ENCODE measurements at places on chromosomes 2 and 18.

- no peak for DNase-seq
These were observed 218.7 kb downstream of the SLC4A10 start for GRCh38 chr2:161842736-161843433.

- no peak for DNase-seq
These were observed 152.6 kb upstream of the PELI1 start for GRCh38 chr2:64296695-64297346.

DNA sequence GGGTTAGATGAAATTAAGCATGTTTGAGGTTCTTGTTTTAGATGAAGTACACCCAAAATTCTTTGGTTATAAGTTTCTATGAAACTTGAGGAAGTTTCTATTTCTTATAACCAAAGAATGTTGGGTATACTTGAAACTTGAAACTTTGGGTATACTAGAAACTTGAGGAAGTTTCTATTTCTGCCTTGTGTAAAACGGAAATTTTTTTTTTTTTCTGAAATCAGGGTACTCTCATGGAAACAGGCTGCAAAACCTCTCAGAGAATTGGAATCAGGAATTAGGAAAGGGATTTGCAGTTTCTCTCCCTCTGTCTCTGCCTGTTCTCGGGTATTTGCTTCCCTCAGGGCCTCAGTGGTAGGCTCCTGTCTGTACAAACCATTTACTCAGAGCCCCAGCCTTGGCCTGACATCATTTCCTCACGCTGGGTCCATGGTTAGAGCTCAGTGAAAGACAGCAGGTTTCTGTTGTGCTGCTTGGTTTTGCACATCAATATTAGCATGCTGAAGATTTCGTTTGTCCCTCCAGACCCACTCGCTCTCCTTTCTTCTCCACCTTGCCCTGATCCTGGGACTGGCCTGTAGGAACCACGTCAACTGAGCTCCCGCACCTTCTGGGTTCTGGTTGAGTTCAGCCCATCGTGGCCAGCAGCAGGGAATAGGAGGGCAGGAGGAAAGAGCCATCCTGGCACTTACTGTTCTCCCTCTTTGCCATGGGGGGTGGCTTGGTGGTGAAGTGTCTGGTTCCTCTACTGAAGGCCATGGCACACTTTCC is 106.4 kb downstream of the POLR1A start:
- DNase-seq: no peak

- DNase-seq: no peak
These were observed 108.7 kb downstream of the NDUFA10 start for GRCh38 chr2:239916205-239917124.

GRCh38 chr2:68134554-68134953 is 23.1 kb upstream of the PNO1 start:
- no peak for DNase-seq

GRCh38 chr2:235583144-235583543 is 89.3 kb downstream of the AGAP1 start:
- no peak for DNase-seq

DNA sequence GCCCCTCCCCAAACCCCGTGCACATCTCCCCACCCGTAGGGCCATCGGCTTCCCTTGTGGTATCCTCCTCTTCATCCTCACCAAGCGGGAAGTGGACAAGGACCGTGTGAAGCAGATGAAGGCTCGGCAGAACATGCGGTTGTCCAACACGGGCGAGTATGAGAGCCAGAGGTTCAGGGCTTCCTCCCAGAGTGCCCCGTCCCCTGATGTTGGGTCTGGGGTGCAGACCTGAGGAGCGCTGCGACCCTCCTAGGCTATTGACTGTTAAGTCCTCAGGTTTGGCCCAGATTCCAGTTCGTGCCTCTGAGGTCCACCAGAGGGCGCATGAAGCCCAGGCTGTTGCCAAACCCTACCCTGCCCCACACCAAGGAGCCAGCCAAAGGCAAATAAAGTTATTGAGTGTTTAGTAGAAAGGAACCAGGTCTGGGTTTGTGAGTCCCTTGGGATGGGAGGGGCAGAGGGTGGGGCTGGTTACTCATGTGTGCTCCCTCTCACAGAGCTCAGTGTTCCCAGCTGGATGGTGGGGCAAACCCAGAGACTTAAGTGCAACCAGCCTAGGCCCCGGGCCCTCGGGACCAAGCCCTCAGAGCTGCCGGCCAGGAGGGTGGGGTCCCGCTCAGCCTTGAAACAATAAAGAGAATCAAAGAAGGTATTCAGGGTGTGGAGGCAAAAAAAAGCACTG is 2.4 kb downstream of the PNKD start:
- DNase-seq: peak; percentile 89

GRCh38 chr2:29206941-29207340 is 91.7 kb downstream of the CLIP4 start:
- DNase-seq: no peak

DNA sequence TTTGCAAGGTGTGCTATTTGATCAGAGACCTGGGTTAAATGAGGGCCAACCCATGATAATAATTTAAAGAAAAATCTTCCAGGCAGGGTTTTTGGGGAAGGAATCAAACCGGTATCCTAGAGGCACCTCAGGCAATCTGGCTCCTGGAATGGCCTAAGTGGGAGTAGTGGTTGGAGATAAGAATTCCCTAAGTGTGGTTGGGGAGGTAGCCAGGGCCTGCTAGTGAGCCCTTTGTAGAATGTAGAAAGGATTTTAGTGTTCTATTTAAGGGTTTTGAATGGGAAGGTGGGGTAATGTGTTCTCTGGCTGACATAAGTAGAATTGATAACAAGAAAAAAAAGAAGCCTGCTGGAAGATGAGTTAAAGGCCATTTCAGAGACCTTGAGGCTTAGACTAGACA is 422.2 kb downstream of the XIRP2 start:
- no peak for DNase-seq

GRCh38 chr18:45557287-45557686 is 58.0 kb upstream of the SLC14A2 start:
- DNase-seq: no peak

GRCh38 chr2:124325667-124326440 is 300.8 kb downstream of the CNTNAP5 start:
- no peak for DNase-seq

GRCh38 chr2:16671760-16672159 is 6.1 kb upstream of the CYRIA start:
- no peak for DNase-seq

DNA sequence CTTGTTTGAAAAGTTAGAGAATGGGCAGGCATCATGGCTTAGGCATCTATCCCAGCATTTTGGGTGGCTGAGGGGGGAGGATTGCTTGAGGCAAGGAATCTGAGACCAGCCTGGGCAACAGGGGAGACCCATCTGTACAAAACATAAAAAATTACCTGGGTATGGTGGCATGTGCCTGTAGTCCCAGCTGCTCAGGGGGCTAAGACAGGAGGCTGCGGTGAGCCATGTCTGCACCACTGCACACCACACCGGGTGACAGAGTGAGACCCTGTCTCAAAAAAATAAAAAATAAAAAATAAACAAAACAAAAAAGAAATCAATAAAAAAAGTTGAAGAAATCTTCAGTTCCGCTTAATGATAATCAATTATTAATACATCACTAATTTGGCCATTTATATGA is 146.5 kb downstream of the CDH7 start:
- DNase-seq: no peak

DNA sequence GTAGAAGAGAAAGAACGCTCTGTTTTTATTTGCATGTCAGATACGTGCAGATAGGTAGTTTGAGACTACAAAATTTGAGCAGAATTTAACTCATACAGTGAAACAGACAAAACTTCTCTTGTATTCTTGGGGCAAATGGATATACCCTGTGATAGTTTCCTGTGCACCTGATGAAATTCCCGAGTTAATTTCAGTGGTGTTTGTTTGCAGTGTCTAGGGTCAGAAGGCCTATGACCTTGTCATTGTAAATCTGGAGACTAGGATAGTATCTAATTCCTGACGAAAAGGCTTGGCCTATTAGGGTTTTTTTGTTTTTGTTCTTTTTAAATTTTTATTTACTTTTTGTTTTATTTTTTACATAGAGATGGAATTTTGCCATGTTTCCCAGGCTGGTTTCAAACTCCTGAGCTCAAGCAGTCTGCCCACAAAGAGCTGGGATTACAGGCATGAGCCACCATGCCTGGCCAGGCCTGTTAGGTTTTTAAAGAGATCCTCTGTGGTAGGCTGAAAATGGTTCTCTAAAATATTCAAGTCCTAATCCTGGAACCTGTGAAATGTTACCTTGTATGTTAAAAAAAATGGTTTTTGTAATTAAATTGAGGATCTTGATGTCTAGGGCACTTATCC is 17.6 kb downstream of the LCLAT1 start:
- DNase-seq: no peak

DNA sequence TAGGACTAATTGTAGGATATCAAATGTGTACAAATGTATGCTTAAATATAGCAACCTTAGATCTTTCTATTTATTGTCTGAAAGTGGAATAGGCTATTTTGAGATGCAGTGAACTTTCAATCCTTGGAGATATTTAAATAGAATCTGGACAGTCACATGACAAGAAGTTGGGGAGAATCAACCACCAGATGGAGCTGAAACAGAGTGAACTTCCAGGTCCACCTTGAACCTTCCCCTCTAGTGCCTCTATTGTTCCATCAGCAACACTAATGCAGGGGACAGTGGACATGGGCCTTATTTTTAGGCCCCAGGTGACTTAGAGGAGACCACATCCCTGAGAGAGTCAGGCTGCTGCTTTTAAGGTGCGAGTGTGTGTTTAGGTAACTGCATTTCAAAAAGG is 37.0 kb upstream of the CRIM1 start:
- DNase-seq: peak; percentile 11

GRCh38 chr2:128549646-128550260 is 231.1 kb upstream of the HS6ST1 start:
- DNase-seq: no peak

DNA sequence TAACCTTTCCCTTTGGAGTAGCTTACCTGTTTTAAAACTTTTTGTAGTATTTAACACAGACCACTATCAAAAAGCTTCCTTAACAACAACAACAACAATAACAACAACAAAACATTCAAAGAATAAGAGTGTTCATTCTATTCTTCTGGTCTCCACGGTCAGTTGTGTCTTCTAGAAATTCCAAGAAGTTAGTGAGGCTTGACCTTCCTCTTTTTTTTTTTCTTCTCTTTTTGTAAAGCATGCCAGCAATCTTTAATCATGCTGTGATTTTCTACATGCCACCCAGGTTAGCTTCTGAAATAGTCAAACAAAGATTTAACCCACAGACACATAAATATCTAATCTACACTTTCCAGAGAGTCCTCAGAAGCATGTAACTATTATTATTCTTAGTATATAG is 28.4 kb upstream of the KLHL14 start:
- DNase-seq: no peak

DNA sequence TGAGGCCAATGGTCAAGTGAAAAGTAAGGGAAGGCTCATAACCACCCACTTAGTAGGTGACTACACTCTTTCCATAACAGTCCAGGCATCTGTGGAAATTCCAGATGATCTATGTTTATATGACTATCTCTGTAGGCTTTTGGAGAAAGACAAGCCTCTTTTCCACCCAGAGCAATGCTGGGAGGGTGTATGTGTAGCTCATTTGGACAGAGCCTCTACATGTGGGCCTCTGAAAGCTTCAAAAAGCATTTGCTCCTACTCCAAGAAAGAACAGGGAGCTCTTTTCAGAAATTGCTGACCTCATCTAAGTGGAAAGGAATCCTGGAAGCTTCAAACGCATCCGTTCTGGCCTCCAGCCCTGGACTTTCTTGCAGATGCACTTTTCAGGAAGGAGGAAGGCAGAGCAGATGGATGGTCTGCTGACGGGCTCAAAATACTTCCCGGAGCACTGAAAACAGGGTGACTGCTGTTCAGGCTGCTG is 308.7 kb downstream of the LRATD1 start:
- no peak for DNase-seq

DNA sequence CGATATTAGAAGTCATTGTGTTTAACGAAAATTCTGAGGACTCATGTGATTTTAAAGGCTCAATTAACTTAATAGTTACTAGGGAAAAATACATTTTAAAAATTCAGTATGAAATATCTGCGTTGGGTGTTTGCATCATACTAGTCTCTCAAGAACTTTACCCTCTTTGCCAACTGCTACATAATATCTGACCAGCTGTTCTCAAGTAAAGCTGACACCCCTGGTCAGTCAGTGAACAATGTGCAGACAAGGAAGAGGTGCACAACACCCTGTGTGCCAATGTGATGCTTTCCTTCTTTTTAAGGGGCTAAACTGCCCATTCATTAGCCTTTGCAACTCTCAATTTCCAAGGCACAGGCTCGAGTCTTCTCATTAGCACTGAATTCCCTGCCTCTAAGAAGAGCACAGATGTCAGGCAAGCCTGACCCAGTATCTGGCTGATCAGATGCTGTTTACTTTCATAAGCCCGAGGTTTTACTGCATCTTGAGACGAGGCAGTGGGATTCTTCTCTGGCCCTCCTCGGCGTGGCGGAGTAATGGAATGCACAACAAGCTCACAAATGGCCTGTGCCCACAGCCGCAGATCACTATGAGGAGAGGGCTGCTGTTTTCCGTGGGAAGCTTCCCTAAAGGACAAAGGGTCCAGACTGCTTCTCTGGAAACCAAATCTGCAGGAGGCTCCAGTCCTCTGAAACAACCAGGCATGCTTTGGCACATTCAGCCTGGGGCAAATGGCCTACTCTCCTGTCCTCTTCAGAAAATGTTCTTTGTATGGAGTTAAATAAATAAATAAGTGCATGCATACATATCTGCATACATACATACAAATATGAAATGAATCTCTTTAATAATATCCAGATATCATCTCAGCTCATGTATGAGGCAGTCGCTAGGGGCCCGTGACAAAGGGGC is 240.3 kb downstream of the ZNF521 start:
- DNase-seq: no peak

DNA sequence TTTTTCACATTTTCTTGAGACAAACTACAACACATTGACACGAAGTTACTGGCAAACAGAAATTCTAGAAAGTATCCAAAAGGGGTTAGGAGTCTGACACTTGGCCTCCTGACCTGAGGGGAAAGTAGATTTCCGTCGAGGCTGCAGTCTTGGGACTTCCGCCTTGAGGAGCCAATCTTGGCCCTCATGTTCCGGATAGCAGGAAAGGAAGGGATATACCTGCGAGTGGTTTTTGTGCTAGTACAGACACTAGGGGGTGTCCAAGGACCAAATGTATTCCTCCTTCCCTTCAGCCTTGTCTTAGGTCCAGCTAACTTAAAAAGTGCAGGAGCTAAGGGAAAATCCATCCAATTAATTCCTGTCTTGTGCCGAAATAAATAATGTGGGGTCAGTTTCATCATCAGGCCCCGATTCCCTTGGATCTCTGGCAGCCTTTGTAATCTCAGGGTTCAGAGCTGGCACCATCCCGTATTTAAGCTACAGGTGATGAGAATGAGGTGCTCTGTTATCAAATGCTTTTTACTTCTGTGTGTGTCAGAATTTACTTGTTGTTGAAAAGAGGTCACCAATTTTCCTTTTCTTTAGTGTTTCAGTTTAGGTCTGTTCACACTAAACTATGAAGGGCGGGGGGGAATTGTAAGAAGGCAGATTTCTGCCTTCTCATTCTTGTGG is 330.2 kb upstream of the FANCL start:
- peak; percentile 47 for DNase-seq

DNA sequence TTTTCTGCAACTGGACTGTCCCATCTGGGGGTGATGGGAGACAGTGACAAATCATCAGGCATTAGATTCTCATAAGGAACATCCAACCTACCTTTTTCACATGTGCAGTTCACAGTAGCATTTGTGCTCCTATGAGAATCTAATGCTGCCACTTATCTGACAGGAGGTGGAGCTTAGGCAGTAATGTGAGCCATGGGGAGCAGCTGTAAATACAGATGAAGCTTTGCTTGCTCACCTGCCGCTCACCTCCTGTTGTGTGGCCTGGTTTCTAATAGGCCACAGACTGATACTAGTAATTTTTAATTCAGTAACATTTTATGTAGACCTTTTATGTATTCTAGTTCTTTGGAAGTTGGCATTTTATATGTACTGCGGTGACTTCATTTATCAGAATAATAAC is 180.1 kb upstream of the SPOPL start:
- no peak for DNase-seq

All from HFFc6 (cell line).